HuH-7.5 (cell line): ENCODE measurements at places on chromosomes 1 and 21.

DNA sequence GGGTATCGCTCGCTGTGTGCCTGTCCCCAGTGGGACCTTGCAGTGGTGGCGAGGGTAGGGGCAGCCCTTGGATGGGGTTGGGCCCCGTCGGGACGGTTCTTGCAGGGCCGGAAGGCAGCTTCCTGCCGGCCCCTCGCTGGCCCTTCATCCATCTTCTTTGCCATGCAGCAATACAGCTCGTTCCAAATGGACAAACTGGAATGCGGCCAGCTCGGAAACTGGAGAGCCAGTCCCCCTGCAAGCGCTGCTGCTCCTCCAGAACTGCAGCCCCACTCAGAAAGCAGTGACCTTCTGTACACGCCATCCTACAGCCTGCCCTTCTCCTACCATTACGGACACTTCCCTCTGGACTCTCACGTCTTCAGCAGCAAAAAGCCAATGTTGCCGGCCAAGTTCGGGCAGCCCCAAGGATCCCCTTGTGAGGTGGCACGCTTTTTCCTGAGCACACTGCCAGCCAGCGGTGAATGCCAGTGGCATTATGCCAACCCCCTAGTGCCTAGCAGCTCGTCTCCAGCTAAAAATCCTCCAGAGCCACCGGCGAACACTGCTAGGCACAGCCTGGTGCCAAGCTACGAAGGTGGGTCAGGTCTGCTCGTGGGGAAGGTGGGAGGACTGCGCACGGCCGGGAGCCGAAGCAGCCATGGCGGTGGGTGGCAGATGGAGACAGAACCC lies 45.8 kb downstream of the SIM2 start:
- no peak for DNase-seq

GRCh38 chr1:221093903-221094791 lies 214.9 kb downstream of the HLX start:
- no peak for DNase-seq

GRCh38 chr1:161197560-161198193 lies 1.2 kb downstream of the ADAMTS4 start:
- DNase-seq: no peak

- DNase-seq: no peak
Measured at GRCh38 chr1:87840767-87841166, 512.1 kb downstream of the LMO4 start.

DNA sequence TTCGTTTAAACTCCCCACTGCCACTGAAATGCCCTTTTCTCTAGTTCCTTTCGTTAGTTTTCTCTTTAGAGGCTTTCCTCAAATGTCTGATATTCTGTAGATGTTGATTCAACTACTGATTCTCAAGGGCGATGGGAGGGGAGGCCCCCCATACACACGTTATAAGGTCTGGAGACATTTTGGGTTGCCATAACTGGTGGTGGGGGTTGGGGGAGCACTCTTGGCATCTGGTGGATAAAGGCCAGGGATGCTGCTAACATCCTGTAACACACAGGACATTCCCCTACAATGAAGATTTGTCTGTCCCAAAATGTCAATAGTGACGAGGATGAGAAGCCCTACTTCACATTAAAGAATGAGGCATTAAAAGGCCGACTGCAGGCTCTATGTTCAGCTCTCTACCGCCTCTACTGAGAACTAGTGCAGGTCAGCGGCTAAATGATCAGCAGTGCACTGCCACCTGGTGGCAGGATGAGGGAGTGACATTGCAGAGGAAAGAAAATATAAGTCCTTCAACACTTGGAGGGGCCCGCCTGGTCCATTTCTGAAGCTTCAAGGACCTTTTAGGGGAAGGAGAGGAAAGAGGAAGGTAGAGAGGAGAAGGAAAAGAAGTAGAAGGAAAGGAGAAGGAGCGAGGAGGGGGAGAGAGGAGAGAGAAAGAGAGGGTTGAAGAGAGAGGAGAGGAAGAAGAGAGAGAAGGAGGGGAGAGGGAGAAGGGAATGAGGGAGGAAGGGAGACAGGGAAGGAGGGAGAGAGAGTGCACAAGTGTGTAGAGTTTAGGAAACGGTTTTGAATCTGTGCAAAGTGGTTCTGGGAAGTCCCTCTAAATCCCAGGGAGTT lies 29.4 kb downstream of the ALG14 start:
- peak; percentile 43 for DNase-seq

DNA sequence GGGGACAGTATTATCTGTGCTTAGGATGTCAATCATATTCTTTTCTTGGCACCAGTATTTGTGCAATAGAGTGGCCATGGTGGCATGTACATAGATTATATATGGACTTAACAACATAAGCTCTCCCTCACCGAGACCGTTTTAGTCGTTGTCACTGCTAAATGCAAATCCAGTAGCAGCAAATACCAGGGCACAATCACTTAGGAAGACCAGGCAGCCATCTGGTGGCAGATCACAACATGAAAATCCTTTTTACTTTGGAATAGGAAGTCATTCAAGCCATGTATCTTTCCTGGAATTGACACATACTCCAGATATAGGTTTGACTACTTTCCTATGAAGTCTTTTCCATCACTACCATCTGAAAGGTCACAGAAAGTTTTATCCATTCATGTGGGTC lies 53.2 kb upstream of the C1orf87 start:
- DNase-seq: no peak

- peak; percentile 64 for DNase-seq
Measured at GRCh38 chr1:114033216-114033706, 54.0 kb downstream of the OLFML3 start.

DNA sequence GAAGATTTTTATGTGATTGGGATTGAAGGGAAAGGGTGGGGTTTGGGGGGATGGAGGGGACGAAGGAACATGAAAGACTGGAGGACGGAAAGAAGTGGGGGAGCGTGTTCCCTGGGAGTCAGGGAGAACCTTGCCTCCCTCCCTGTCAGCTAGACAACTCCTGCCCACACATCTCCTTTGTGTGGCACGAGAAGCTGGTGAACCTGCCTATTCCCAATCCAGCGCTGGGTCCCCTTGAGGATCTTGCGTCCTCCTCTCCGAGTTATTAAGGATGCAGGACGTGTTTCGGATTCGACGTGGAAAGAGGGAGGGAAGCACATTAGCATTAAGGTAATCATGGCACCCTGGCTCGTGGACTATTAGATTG lies 1.4 kb downstream of the LRRC7 start:
- no peak for DNase-seq

DNA sequence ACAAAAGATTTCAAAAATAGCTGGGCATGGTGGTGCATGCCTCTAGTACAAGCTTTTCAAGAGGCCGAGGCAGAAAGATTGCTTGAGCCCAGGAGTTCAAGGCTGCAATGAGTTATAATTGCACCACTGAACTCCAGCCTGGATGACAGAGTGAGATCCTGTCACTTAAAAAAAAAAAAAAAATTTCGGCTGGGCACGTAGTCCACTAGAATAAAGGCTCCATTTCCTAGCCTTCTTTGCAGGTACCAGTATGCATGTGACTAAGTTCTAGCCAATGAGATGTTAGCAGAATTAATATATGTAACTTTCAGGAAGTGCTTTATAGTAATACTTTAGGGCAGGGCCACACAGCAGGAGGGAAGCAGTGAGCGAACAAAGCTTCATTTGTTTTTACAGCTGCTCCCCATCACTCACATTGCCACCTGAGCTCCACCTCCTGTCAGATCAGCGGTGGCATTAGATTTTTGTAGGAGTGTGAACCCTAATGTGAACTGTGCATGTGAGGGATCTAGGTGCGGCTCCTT lies 28.8 kb upstream of the SYDE2 start:
- DNase-seq: no peak

DNA sequence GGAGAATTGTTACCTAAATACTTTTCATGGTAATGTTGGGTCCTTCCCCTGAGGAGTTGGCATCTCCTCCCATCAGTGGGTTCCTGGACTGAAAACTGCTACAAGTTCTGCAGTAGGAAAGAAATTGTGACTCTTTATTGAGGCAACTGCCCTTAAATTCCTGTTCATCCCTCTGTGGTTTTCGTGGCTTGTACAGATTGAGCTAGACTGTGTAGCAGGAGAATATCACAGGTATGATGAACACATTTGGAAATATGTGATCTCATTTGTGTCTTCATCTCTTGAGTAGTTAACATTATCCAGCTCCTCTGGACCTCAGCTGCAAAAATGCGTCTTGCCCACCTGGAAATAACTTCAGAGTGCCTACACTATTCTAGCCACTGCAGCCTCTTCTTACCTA lies 390.6 kb downstream of the PTPRC start:
- no peak for DNase-seq

- DNase-seq: no peak
Measured at GRCh38 chr1:228513236-228513900, 26.2 kb downstream of the RNF187 start.
